ENCODE measurements at places on chromosomes 5 and 9.

- no peak for DNase-seq
Observed at GRCh38 chr5:36300191-36300926, 1.3 kb downstream of the RANBP3L start.

DNA sequence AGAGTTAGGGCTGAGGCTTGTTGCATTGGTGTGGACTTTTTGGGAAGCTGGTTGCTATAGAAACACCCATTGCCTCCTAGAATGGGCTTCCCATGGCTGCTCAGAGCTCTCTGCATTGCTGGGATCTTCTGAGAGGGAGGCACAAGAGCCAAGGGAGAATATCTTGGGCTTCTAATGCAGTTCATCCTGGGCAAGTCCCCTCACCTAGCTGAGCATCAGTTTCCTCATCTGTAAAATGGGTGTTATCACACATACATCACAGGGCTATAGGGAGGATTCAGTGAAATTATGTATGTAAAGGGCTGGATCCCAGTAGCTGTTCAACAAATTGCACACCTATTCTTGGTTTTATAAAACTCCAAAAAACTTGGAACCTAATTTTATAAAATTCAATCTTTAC, 106.1 kb upstream of the ALDH1B1 start:
- no peak for DNase-seq

- DNase-seq, result no peak
Observed at GRCh38 chr9:93574900-93575795, 1.2 kb upstream of the PHF2 start.

DNA sequence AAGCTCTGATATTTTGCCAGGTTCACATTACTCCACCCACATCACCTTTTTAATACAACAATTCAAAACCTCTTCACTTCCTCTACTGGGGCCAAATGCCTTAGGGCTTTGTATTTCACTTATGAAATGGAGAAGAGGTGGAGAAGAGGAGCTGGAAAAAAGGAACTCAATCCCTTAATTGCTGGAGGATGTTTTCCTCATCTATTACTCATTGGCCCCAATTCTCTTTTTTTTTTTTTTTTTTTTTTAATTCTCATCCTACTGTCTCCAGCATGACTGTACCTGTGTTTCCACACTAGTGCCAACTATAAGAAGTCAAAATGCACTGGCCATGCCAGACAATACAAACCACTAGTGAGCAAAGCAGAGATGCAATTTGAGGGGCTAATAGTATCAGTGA, 20.9 kb downstream of the FAM13B start:
- DNase-seq, result peak; percentile 92

DNA sequence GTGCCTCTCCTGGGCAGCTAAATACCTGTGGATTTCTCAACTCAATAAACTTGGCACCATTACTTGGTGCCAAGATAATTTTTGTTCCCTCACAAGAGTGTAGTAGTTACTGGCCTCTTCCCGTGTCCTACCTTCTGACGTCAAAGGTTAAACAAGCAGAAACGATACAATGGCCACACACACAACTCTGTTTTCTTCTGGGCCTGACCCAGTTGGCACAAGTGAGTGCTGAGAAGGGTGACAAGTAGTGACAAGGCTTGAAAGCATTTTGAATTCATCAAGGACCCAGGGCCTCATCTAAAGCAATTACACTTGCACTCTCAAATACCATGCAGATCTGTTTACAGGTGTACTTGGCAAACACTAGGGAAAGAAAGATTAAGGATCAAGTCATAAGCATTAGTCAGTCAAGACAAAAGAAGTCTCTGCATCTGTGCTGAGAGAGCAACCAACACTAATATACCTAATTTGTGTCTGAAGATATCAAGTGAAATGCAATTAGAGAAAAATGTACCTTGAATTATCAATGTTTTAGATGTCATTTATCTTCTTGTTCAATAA, 30.8 kb downstream of the RASEF start:
- peak; percentile 54 for DNase-seq

GRCh38 chr9:13450723-13451122, 171.2 kb upstream of the MPDZ start:
- DNase-seq, result no peak

DNA sequence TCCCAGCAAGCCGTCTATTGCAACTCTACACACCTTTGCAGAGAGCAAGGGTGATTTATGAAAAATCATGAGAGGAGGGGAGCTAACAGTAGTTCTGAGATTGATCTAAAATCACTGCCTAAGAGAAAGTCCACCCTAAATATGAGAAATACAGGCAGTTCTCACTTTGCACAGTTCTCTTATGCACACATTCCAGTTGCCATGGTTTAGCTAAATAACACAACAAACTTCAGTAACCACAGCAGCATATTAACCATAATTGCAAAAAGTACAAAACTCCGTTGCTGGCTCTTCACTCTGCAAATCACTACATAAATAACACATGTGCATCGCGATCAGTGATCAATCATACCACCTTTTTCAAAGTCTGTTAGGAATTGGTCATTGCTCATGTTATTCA, 31.1 kb downstream of the PGGT1B start:
- DNase-seq, result no peak
